ENCODE measurements at places on chromosomes 2 and 18. TPM values are rescaled to one million over a fixed set of nuclear protein-coding genes. Genes with fewer than 3 reads are reported as not detected.

GRCh38 chr2:122988395-122989221, 1036.5 kb upstream of the CNTNAP5 start:
- no peak for ATAC-seq

DNA sequence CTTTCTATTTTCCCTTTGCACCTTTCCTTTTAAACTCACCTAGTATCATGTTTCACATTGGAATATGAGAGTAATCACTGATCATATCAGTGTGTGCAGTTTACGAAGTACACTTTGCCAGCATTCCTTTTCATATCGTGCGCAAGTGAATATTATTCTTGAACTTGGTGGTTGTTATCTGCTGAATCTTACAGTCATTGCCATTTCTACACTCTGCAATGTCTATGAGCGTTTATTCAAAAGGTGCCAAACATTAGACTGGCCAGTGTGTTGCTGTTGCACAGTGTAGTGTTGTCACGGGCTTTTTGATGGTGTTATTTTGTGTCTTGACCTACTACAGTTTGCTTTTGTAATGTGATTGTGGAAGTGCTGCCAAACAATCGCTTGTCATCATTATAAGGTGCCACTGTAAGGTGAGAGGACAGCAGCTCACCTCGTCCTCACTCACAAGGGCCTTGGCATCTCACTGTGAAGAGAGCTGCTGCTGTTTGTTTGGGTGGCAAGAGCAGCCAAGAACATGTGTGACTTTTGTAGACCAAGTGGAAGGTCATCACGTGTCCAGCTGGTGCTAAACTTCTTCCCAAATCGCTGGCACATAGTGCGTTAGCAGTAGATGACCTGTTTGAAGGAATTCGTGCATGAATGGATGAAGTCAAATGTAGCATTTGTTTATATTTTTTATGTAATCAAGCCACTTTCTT, 113.3 kb downstream of the MYO1B start:
- no peak for ATAC-seq

DNA sequence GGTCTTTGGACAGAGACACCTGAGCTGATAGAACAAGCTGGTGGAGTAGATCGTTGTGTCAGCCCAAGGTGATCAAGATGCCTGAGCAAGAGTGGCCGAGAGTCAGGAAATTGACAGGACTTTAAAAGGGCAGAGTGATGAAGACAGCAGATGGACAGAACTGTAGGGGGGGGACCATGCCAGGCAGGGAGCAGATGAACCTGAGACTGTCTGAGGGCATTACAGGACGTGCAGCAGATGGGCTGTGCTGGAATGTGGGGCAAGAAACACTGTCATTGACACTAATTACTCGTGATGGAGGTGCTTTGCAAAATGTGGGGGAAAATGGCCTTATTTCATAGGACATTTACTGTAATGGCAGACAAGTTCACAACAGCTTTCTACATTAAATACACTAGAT, 225.0 kb downstream of the THSD7B start:
- no peak for ATAC-seq

DNA sequence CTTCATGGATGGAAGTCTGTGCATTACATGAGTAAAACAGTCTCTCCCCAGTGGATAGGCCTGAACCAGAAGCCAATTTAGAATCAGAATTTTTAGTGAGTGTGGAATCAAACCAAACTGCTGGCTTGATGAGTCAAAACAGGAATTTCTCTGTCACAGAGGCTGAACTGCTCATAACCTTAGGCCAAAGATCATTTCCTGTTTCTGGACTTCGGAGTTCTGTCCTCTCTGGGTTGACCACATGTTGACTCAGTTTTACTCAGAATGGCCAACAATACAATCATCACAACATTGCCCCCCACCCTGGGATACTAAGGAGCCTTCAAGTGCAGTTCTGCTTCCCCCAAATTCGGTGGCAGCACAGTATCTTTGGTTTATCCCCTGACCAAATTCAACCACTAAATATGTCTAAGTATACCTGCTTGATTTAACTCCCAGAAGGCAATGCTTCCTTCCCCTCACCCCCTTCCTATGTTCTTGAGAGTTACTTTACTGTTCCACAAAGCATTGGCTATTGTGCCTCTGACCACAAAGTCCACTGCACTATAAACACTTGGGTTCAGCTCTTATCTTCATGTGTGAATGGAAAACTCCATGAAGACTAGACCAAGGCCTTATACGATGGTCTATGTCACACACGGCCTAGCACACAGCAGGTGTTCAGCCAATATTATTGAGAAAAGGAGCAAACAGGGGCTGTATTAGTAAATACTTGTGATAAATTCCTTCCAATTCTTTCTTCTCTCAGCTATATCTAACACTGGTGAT, 67.8 kb downstream of the NXPH2 start:
- ATAC-seq = peak; percentile 32

- no peak for ATAC-seq
These were observed 5.8 kb downstream of the MAPRE3 start for GRCh38 chr2:26976237-26976636.

- peak; percentile 42 for ATAC-seq
These were observed 53.4 kb upstream of the SCN1A start for GRCh38 chr2:166180951-166181812.

DNA sequence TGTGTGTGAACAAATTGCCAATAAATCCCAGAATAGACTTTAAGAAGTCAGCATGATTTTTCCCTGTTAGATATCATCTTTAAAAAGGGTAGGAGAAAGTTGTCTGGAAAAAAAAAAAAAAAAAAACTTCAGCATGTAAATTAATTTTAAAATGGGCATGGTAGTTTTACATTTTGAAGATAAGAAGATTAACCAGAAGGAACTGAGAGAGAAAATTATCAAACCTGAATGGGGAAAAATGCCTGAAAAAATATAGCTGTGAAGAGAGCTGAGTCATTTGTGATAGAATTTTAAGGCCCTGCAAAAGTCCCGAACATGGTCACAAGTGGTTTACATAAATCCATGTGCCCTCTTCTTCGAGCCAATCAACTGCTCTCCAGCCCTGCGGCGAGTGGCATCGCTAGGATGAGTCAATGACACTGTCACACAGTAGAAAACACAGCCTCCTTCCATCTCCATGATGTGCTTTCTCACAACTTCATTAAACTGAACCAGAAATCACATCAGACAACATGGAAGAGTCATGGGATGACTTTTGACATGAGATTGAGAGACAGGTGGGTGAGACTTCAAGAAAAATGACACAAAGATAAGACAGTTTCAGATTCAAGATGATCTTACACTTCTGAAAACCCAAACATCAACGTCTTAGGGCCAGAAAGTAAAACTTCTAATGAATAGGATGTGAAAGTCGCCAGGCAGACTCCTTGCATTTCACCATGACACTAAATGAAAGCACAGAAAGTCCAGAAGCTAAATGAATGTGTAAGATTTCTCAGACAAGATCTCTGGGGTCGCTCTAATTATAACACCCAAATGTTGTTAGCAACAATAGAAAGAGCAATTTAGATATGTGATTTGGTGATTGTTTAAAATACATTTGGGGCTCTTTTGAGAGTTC, 273.0 kb upstream of the ID2 start:
- peak; percentile 96 for ATAC-seq

- no peak for ATAC-seq
These were observed 1.9 kb downstream of the HDLBP start for GRCh38 chr2:241313543-241314095.

- no peak for ATAC-seq
These were observed 4.4 kb upstream of the ALS2 start for GRCh38 chr2:201785135-201785534.

DNA sequence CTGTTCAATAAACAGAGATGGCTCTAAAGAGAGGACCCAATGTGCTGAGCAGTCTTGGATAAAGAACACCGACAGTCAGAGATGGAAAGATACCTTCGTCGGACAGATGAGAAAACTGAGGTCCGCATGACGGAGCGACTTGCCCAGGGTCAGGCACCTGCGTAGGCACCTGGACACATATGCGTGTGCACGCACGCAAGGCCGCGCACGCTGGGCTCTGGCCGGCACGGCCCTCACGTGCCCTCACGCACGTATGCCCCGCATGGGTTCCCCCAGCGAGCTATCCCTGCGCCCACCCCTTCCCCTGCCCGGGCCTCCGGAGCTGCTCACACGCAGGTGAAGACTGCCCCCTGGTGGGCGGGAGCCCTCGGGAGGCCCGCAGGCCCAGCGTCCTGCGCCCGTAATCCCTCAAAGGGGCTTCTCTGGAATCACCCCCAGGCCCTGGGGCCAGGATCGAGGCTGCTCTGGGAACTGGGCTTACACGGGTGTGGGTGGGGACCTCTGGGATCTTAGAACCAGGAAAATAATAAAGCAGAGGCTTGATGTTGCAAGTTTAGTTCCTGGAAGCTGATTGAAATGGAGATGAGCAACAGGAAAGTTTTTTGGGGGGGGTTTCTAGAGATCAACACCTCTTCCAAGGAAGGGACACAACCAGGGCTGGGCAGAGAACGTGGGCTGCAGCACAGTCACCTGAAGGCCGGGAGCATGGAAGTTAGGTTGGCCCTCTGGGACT, 246.3 kb downstream of the TNS1 start:
- peak; percentile 79 for ATAC-seq

DNA sequence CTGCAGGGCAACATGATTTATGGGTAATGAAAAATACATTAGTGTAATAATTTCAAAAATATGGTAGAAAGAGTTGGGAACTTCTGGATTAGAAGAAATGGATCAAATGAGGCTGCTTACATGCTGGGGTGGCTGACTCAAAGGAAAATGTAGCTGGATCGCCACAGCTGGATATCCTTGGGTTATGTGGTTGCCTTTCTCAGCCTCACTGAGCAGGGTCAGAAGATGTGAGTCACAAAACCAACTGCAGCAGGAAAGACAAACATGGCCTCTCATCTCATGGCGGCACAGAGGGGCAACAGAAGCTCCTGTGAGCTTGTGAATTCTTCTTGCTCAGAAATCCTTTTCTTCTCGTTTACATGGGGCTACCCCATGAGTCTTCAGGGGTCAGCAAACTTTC, 317.1 kb upstream of the SPRED2 start:
- ATAC-seq = no peak

- no peak for ATAC-seq
These were observed 5.4 kb downstream of the CCDC141 start for GRCh38 chr2:179044500-179044899.

DNA sequence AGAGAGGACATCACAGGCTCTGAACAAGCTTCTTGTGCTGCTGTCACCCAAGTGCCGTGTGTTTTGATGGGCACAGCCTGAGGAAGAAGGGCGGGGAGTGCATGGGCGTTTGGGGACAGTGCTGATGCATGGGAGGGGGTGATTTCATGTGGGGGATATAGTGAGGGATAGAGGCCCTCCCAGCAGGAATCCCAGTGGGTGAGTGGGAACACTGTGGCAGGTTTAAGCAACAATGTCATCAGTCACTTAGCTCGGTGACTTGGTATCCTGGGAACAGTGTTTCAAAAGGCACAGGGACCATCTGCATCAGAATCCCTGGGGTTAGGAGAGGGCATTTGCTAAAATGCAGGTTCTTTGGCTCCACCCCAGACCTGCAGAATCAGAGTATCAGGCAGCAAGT, 609 bp downstream of the SIGLEC15 start:
- ATAC-seq = no peak

GRCh38 chr2:47309952-47310800, 92.8 kb upstream of the MSH2 start:
- ATAC-seq = no peak

- no peak for ATAC-seq
These were observed 73.9 kb downstream of the NDUFA10 start for GRCh38 chr2:239951129-239951734.

DNA sequence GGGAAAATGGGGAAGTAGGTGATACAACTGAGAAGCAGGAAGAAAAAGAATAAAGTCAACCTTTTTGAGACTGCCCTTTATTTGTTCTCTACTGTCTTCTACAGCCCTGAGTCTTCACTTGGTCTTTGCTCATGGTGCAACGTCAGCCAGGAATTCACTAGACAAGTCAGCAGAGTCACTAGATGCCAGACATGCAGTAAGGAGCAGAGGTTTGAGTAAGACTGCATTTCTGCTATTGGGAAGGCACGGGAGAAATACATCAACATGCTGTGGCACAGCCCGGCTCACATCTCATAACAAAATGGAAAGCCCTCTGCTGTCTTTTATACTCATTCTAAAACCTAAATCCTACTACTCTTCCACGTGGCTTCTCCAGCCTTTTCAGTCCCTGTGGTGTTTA, 67.1 kb downstream of the PRELID3A start:
- ATAC-seq = no peak

- ATAC-seq = no peak
These were observed 122.4 kb downstream of the SETBP1 start for GRCh38 chr18:44803019-44803650.

DNA sequence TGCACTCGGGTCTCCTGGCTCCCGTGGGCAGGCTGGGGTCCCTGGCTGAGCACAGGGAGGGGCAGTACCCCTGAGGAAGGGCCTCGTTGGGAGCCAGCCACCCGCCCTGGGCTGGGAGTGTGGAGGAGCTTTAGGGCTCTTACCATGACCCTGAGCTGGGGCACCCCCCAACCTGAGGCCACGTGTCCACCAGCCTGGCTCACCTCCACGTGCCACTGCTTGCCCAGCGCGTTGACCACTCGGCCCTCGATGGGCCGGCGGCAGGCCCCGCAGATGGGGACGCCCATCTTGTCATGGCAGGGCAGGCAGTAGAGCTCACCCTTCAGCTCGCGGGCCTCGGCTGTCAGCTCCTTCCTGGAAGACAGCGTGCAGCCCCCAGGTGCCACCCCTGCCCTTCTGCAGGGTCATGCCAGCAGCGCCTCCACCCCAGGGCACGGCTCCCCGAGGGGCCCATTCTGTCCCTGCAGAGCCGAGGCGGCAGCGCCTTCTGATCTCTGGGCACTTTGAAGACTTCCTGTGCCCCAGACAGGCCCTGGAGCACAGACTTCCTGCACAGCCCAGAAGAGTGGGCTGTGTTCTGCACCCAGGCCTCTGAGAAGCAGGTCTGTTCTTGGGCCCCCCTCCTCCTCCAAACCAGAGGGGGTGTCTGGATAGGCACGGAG, 4.0 kb upstream of the GPR17 start:
- ATAC-seq = peak; percentile 65

- no peak for ATAC-seq
These were observed 2.8 kb downstream of the TEX51 start for GRCh38 chr2:126901459-126901858.

DNA sequence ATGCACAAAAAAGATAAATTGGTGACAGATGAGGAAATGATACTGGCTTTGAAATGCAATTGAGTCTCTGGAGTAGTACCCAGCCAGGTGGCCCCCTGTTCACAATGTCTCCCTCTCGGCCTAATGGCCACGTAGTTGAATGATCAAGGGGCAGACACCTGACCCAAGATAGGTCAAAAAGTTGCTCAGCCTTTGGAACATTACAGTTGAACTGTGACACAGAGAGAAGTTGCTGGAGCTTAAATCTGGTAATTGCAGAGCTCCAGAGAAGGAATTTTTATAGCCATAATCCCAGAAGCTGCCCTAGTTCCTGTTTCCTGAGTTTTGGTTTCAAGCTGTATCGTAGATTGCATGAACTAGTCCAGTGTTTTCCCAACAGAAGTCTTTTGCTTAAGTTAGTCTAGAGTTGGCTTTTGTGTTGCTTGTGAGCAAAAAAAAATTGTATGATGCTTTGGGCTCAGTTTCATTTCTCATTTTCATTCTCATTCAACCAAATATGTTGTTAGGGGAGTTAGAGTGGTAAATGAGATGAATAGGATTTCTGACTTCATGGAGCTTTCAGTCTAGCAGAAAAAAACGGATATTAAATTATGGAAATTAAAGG, 117.9 kb downstream of the CSRNP3 start:
- ATAC-seq = no peak

IL36A gene
- total RNA-seq = not detected

TEKT4 gene
- not detected for total RNA-seq

ATP6V1B1 gene
- not detected for total RNA-seq

IL37 gene
- total RNA-seq = not detected

CRYGD gene
- not detected for total RNA-seq

DAW1 gene
- total RNA-seq = not detected

PTPRN gene
- 6.3 TPM for total RNA-seq

MOCOS gene
- total RNA-seq = 0.19 TPM

SLC11A1 gene
- total RNA-seq = 0.09 TPM

ROCK1 gene
- total RNA-seq = 51.3 TPM
